Fibroblast of lung (primary cell): ENCODE measurements at places on chromosomes 6 and 20. TPM values are rescaled to one million over a fixed set of nuclear protein-coding genes. Genes with fewer than 3 reads are reported as not detected.

Gene KIF6
- total RNA-seq, result 0.77 and 0.83 TPM in 2 replicates

Gene IL22RA2
- total RNA-seq, result not detected in 2 replicates

Gene RUNX2
- 2.1 and 4.5 TPM in 2 replicates for total RNA-seq

Gene SERPINB1
- total RNA-seq, result 19.3 TPM in 2 replicates

Gene GDAP1L1
- not detected in 2 replicates for total RNA-seq

Gene PERP
- 12.8 and 39.3 TPM in 2 replicates for total RNA-seq

Gene ZNF334
- total RNA-seq, result 5.1 and 7.9 TPM in 2 replicates
